ENCODE measurements at places on chromosomes 1 and 21. TPM values are rescaled to one million over a fixed set of nuclear protein-coding genes. Genes with fewer than 3 reads are reported as not detected.
A peak's percentile ranks its signal among the peaks of the same experiment; 100 is the strongest.

- H3K4me1 ChIP-seq, result peaks cover 5% of the 10 kb centered on the region
- H3K27ac ChIP-seq, result no peak overlapping the region
- no peaks in the 10 kb centered on the region for H3K27me3 ChIP-seq
- peaks cover 18% of the 10 kb centered on the region for H3K36me3 ChIP-seq
- no peak for DNase-seq
Measured at GRCh38 chr1:201970334-201971159, 11.9 kb upstream of the RNPEP start.

- H3K4me1 ChIP-seq, result no peaks in the 10 kb centered on the region
- no peaks in the 10 kb centered on the region for H3K27me3 ChIP-seq
- H3K36me3 ChIP-seq, result no peaks in the 10 kb centered on the region
- H3K27ac ChIP-seq, result no peak overlapping the region
- DNase-seq, result no peak
- no peak overlapping the region for H3K4me3 ChIP-seq
Measured at GRCh38 chr21:17854745-17855144, 35.6 kb upstream of the C21orf91 start.

DNA sequence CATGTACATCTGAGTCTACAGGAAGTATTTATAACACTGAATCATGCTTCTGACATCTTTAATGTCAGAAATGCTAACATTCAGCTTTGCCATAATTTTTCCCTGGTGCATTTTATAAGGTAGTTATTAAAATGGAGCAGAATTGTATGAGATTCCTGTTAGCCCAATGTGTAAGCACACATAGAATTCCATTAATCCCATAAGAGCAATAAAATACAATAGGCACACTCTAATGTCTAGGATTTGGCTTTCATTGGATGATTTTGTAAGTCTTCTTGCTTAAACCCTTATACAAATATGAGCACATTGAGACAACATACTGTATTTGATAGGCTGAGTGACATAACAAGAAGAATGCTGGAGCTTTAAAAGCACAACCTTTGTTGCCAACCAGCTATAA is 256.4 kb downstream of the HMCN1 start:
- H3K36me3 ChIP-seq, result no peaks in the 10 kb centered on the region
- no peak for DNase-seq
- H3K4me1 ChIP-seq, result no peaks in the 10 kb centered on the region
- no peak overlapping the region for H3K27ac ChIP-seq
- no peaks in the 10 kb centered on the region for H3K27me3 ChIP-seq

GRCh38 chr1:169070547-169070946 is 35.9 kb upstream of the ATP1B1 start:
- H3K36me3 ChIP-seq, result no peaks in the 10 kb centered on the region
- DNase-seq, result no peak
- no peaks in the 10 kb centered on the region for H3K4me1 ChIP-seq
- H3K27me3 ChIP-seq, result no peaks in the 10 kb centered on the region
- no peak overlapping the region for H3K27ac ChIP-seq
- H3K4me3 ChIP-seq, result no peak overlapping the region

DNA sequence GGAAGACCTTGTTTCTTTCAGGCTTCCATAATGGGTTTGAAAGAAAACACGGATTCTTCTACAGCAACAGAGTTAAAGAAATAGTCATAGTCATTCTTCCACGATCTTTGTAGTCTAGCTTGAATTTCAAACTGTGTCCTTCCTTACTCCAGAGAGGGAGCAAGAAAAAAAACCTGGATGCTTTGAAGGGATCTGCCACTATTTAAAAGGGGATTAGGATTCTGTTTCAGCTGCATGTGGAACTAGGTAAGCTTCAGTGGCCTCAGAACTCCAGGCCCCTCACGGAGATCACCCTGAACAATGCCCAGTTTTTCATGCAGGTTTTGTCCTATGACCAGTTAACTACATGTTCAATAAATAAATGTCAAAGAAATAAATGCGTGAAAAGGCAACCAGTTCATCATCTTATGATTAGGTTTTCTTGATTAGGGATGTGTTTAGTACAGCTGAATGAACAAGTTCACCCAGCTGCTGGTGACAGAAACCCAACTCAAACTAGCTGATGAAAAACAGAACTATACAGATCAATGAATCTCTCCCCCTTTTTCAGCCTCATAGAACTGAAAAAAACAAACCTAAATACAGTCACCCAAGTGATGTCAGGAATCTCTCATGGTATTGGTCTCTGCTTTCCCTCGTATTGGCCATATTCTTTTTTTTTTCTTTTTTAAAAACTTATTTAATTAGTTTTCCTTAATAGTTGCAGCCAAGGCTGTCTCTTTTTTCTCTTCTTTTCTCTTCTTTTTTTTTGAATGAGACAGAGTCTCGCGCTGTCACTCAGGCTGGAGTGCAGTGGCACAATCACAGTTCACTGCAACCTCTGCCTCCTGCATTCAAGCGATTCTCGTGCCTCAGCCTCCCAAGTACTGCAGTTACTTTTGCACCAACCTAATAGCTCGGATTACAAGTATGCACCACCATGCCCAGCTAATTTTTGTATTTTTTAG is 14.6 kb upstream of the MPZL1 start:
- H3K27ac ChIP-seq, result no peak overlapping the region
- no peaks in the 10 kb centered on the region for H3K36me3 ChIP-seq
- no peaks in the 10 kb centered on the region for H3K27me3 ChIP-seq
- H3K4me3 ChIP-seq, result no peak overlapping the region
- DNase-seq, result no peak
- H3K4me1 ChIP-seq, result no peaks in the 10 kb centered on the region

The PTGS2 gene
- 29.3 TPM for total RNA-seq

GRCh38 chr1:231020139-231020601 is 19.9 kb downstream of the FAM89A start:
- no peak overlapping the region for H3K4me3 ChIP-seq
- no peak for DNase-seq

DNA sequence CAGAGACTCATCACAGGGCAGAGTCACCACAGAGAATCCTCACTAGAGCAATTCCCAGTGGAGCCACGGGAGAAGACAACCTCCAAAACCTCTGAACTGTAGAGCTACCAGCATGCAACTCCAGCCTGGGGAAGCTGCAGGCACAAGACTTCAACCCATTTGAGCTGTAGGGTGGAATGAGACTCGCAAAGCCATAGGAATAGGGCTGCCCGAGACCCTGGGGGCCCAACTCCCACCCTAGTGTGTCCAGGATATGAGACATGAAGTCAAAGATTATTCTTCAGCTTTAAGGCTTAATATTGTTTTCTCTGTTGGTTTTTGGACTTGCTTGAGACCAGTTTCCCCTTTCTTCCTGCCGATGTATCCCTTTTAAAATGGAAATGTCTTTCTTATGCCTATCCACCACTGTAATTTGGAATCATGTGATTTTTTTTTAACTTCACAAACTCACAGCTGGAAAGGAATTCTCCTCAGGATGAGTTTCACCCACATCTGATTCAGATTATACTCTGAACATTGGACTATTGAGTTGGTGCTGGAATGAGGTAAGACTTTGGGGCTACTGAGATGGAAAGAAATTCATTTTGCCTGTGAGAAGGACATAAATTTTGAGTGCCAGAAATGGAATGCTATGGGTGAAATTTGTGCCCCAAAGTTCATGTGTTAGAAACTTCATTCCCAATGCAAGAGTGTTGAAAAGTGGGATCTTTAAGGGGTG is 59.6 kb upstream of the ST6GALNAC5 start:
- no peaks in the 10 kb centered on the region for H3K4me1 ChIP-seq
- H3K4me3 ChIP-seq, result no peak overlapping the region
- no peak for DNase-seq
- no peaks in the 10 kb centered on the region for H3K36me3 ChIP-seq

The CR1 gene
- 5.8 TPM for total RNA-seq

DNA sequence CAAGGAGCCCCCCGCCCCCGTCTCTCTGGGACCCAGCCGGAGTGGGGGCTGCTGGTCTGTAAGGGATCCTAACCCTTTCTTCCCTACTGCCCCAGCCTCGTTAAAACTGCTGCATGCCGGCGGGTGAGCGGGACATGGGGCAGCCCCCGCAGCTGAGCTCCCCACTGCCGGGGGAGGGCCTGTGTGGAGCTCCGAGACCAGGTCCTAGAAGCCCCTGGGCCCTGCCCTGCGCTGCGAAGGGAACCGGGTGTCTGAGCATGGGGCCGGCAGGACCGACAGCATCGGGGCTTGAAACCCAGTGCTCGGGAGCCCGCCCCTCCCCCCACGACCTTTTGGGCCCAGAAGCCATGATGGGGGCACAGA is 9.2 kb upstream of the COL6A1 start:
- H3K27ac ChIP-seq, result peak overlapping the region; percentile 98
- H3K4me1 ChIP-seq, result peaks cover 68% of the 10 kb centered on the region
- H3K4me3 ChIP-seq, result peak overlapping the region; percentile 49
- H3K27me3 ChIP-seq, result no peaks in the 10 kb centered on the region
- H3K36me3 ChIP-seq, result no peaks in the 10 kb centered on the region
